ENCODE measurements at places on chromosomes 1 and 21.
A peak's percentile ranks its signal among the peaks of the same experiment; 100 is the strongest.

- DNase-seq: no peak
These were observed 20.7 kb downstream of the TNFRSF8 start for GRCh38 chr1:12083766-12084165.

- DNase-seq: no peak
These were observed 66.6 kb downstream of the PIK3CD start for GRCh38 chr1:9718006-9718680.

GRCh38 chr1:232568906-232569553 lies 60.9 kb downstream of the SIPA1L2 start:
- no peak for DNase-seq

DNA sequence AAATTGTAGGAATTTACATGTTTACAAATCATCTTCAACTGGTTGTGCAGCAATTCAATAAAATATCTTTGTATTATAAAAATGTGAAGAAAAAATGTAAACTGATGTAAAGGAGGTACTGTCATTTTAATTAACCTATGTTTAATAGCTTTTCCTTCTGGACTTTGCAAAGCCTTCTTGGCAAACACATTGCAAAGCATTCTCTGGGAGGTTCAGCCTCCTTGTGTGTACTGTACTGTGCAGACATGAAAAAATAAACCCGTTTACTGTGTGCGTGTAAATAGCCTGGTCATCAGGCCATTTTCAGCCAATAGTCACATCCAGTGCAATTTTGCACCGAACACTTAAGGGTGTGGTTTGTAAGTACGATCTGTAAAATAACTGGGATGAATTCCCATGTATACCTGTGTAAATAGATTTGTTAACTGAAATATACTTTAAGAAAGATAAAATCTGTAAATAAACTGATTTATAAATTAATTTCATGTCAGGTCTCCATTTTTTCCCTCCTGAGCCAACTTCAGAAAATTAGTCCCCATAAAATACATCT lies 40.2 kb upstream of the QSOX1 start:
- DNase-seq: no peak

DNA sequence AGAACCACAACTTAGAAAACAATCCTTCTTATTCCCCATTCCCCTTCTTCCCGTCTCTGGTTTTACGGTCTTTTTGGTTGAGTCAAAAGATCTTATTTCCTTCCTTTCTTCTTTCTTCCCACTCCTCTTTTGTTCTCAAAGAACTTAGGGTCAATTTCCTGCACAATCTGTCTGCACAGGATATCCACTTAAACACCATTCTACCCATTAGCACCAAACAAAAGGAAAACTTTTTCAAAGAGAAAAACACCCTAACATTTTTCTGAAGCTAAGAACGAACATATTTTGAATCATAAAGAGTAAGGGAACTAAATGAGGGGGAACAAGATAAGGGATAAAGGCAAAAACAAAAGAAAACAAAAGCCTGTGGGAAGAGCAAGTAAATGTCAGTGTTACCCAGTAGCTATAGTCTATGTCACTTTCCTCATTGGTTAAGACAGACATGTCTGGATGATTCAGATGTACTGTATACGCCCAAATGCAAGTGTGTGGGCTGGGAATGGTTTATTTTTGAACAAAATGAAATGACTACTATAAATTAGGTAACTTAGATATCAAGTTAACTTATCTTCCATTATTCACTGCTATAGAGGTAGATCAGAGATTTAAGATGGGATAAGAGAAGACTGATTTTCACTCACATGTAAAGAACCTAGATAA lies 59.9 kb downstream of the TOR3A start:
- DNase-seq: peak; percentile 36

- DNase-seq: no peak
These were observed 15.5 kb downstream of the CD101 start for GRCh38 chr1:117017062-117017461.

- DNase-seq: no peak
These were observed 47.4 kb downstream of the PTPRC start for GRCh38 chr1:198686069-198686728.

- DNase-seq: no peak
These were observed 6.3 kb downstream of the PIGR start for GRCh38 chr1:206939841-206940587.

DNA sequence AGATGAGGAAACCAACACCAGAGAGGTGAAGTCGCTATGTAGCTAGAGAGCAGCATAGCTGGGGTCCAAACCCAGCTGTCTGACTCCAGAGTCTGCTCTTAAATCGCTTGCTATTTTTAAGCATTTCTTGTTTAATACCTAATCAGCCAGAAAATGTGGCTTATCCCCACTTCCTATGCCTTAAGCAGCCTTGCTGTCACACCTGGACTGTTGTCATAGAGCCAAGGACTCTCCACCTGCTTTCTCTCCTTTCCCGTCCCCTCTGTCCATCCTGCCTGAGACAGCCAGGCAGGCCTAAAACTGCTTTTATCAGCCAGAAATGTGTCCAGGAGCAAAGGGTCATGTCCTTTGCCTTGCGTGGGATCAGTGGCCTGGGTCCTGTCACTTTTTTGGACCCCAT lies 28.3 kb upstream of the EPHA8 start:
- DNase-seq: no peak

- DNase-seq: no peak
These were observed 59.3 kb downstream of the MDM4 start for GRCh38 chr1:204575221-204576190.

GRCh38 chr1:50264590-50264989 lies 155.9 kb downstream of the ELAVL4 start:
- no peak for DNase-seq

- DNase-seq: no peak
These were observed 221.5 kb downstream of the PTPRC start for GRCh38 chr1:198860371-198860770.

DNA sequence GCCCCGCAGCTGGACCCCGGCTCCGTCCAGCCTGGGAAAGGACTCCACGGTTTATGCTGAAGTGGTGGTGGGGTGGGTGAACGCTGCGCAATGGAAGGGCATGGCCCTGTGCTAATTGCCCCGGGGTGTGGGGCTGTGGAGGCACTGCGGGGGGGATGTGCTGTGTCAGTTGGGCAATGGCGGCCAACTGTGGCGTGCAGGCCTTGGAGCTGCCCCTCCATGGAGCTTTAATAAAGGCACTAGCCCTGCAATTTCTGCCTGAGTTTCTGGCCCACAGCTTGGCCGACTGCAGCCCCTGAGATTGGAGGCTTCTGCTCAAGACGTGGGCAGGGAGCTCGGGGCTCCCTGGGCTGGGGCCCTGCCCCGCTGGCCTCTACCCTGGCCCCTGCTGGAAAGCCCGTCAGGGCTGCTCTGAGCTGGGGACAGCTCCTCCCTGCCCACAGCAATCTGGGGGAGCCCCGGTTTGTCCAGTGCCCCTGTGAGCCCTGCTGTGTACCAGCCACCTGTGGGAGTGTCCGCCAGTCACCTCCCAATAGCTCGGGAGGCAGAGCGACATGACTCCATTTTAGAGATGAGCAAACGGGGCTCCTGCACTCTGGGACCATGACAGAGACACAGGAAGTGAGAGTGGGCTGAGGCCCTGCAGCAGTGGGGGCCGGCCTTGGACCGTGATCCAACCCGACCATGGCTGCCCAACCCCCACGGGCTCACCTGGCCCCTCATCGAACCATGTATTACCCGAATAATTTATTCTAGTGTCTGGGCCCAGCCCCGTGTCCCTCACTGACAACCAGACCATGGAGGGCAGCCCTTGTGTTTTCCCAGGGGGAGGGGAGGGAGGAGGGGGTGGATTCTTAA lies 8.7 kb upstream of the TNFRSF14 start:
- DNase-seq: no peak

DNA sequence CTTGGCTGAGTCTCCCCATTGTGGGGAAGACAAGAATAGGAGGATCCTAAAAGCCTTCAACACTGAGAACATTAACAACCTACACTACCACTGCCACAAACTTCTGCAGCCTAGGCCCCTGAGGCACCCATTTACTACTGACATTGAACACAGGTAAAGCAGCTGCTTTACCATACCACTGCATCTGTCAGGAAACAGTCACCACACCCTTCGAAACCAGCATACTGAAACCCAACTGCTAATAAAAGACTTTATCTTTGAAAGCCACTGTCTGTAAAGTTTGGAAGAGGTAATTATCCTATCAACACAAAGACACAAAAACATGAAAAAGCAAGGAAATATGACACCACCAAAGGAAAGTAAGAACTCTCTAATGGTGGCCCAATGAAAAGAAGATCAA lies 7.4 kb downstream of the IFNAR1 start:
- DNase-seq: no peak

DNA sequence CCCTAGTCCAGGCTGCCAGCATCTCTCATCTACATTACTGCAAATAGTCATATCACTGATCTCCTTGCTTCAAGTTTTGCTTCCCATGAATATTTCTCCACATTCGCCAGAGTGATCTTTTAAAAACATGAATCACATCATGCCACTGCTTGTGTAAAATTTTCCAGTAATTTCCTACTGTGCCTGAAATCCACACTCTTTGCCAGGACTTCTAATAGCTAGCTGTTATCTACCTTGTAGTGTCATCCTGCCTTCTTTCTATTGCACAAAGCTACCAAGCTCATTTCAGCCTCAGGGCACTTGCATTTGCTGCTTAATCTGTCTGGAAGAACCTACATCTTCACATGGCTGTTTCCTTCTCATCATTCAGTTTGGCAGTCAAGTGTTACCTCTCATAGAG lies 33.9 kb upstream of the ZNF362 start:
- no peak for DNase-seq

DNA sequence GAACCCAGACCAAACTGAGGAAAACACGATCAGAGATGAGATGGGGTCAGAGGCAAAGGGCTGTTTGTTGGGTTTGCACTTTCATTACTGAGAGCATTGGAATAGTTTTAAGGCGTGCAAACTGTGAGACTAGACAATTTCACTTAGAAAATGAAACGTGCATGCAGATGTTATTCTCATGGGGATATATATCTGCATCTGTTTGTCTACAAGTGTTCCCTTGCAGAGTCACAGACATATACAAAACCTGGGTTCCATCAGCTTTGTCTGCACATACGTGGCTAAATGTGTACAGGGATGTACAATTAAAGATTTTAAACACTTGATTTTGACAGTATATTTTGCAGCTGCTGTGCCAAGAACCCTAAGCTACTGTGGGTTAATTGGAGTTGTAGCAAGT lies 355.4 kb downstream of the KIF26B start:
- no peak for DNase-seq

DNA sequence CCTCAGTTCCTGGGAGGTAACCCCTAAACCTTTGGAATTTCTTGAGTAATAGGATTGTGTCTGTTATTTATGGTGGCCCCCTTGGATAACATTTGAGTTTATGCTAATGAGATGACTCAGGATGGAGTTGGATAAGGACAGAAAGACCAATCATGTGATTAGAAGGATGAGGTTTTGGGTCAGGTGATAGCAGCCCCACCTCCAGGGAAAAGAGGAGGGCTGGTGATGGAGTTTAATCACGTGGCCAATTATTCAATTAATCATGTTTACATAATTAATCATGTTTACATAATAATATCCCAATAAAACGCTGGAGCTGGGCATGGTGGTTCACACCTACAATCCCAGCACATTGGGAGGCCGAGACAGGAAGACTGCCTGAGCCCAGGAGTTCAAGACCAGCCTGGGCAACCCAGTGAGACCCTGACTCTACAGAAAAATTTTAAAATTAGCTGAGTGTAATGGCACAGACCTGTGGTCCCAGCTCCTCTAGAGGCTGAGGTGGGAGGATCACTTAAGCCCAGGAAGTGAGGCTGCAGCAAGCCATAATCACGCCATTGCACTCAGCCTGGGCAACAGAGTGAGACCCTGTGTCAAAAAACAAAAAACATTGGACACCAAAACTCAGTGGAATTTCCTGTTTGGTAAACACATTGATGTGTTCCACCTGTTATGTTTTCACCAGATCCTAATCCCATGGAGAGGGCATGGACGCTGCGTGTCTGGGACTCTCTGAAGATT lies 73.3 kb downstream of the NUP210L start:
- DNase-seq: no peak

DNA sequence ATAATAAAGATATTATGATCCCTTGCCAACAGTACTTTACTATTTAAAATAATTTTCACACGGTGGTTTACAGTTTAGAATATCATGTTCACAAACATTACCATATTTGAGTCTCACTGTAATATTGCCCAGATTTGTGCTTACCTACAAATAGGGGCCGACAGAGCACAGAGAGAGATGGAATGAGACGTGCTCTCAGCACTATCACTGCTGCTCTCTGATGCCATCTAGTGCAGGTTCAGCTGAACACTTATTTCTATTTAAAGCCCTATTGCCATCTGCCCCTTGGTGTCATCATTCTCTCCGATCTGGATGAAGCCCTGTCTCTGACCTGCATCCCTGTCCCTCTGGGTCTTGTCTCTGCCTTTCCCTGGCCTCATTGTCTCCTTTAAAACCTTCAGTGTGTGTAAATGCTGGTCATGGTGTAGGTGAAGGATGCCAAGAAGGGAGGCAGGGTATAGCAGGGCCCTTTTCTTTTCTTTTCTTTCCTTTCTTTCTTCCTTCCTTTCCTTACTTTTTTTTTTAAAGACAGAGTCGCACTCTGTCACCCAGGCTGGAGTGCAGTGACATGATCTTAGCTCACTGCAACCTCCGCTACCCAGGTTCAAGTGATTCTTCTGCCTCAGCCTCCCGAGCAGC lies 6.9 kb upstream of the GPATCH4 start:
- DNase-seq: peak; percentile 52

DNA sequence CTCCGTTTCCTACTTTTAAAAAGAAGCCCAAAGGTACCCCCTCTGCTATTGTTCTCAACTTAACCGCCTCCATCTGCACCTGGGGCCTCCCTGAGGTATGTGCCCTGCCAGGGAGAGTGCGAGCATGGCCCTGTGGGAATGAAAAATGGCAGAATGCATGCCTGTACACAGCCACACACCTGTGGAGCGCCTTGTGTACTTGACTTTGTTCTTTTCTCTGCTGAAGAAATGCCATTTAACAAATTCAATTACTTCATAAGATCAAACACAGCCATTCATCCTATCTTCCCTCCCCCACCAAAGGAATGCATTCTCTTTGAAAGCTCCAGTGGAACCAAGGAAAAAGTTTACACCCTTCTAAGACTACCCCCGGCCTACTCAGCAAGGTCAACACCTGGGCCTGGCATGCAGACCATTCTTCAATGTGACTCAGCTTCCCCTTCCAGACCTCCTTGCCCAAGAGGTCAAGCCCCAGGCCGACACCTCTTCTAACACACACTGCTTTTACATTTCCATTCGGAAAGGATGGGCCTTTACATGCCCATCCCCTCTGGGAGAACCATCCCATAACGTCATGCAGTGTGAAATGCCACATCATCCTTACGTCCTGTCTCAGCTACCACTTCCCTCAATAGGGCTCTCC lies 123.7 kb downstream of the SMYD2 start:
- DNase-seq: no peak

GRCh38 chr21:41195311-41195710 lies 27.4 kb downstream of the BACE2 start:
- DNase-seq: no peak

- DNase-seq: no peak
These were observed 62.5 kb downstream of the POFUT2 start for GRCh38 chr21:45225041-45225740.

DNA sequence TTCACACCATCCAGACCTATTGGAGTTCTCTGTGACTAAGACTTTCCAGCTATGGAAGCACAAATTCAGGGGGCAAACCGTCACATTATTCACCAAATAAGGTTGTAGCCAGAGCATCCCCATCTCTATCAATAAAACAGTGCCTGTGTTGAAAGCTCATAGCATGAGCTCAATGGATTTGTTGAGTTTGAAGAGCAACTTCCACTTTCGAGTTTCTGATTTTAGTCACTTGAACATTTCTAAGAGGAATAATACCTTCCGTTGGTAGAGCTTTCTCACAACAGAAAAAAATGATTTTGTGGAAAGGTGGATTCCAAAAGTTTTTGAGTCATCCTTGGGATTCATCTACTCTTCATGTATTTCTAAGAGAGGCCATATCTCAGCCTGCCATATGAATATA lies 13.0 kb upstream of the ELAVL4 start:
- no peak for DNase-seq
